ENCODE measurements at places on chromosomes 3 and 15. TPM values are rescaled to one million over a fixed set of nuclear protein-coding genes. Genes with fewer than 3 reads are reported as not detected.

- no peak for DNase-seq
Observed at GRCh38 chr3:191263850-191264249, 64.8 kb downstream of the OSTN start.

GRCh38 chr3:171566803-171567422, 106.7 kb upstream of the TNIK start:
- peak; percentile 18 for DNase-seq

DNA sequence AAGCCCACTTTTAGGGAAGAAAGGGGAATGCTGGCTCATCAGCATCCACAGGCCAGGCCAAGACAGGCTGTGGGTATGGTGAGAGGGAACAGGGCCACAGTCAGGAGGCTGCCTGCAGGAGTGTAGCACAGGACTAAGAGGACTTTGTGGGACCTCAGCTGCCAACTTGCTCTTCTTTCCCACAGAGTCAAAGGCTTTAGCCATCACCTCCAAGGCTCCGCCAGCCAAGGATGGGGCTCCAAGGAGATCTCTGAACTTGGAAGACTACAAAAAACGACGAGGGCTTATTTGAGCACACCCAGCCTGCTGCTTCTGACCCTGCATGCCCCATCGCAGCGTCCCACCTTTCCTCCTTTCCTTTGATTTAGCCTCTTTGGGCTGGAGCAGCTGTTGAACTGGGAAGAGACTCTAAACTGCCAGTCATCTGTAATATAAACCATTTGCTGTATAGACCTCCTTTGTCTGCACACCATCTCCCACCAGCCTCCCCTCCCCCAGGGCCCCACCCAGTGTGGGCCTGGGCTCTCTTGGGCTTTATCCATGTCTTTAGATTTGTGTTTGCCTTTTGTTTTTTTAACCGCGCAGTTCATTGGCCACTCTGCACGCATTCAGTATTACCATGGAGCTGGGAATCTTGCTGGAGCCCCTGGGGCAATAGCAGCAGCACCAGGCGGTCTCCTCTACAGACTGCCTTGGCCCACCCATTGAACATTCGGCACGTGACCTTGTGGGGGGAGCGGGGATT, 13.1 kb upstream of the ITPKA start:
- DNase-seq: no peak

- DNase-seq: no peak
Observed at GRCh38 chr3:160210341-160210740, 14.9 kb upstream of the C3orf80 start.

CPNE4 gene
- total RNA-seq: not detected

All from hematopoietic multipotent progenitor cell (in vitro differentiated cells).